Keratinocyte (primary cell): ENCODE measurements at places on chromosomes 2 and 18.
A peak's percentile ranks its signal among the peaks of the same experiment; 100 is the strongest.

DNA sequence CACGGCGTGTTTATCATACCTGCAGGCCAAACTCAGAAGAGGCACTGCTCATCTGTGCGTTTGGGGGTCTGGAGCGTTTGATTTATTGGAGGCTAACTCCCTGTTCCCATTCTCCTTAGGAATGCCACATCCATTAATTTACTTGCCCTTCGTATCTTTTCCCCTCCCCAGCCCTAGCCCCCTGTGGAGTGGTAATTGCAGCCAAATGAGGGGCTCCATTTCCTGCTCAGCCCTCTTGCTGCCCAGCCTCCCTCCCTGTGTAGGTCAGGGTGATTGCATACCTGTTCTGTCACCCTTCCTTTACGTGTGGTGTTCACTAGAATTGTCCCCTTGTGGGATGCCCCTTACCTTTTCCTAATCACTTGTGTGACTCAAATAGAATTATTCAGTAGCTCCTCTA is 120.4 kb downstream of the MAP3K20 start:
- DNase-seq: no peak

DNA sequence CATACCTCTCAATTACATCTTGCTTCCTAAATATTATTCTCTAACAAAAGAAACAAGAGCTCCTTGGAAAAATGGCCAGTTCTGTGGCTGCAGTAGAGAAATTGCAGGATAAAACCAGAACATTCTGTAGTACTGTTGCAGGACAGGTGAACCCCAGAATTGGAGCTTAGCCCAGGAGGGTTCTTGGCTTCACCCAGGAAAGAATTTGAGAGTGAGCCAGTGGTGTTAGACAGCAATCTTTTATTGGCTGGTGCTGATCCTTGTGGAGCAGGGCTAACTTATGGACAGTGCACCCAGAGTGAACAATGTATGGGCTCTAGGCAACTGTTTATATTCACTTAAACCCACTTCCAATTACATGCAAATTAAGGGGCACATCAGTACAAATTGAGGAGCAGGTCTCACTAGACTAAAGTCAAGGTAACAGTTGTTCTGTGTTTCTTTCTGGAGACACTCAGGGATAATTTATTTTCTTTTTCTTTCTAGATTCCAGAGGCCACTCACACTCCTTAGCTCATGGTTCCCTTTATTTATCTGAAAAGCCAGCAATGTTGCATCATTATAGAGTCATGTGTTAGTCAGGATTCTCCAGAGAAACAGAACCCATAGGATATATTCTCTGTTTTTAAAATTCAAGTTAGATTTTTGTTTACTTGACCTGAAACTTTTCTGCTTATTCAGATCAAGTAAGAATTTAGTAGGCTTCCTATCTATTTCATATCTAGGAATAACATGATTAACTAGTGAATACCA is 348.1 kb downstream of the CCDC85A start:
- no peak for DNase-seq

DNA sequence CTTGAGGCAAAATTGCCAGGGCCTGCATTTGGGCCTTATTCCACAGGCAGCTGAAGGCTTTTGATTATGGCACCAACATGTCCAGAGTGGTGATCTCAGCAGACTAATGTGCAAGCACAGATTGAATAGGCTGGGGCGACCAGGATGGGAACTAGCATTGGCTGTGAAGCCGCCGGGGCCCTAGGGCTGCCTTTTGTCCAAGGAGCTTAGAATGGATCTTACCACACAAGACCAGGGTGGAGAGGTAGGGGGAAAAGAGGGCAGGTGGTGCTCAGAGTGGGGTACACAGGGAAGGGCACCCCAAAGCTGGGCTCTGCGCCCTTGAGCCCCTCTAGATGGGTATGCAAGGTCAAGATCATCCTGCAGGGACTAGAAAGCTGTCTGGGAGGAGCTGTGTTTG is 23.1 kb downstream of the PSD4 start:
- no peak for DNase-seq

- DNase-seq: no peak
Measured at GRCh38 chr18:13280070-13280795, 61.7 kb downstream of the LDLRAD4 start.

DNA sequence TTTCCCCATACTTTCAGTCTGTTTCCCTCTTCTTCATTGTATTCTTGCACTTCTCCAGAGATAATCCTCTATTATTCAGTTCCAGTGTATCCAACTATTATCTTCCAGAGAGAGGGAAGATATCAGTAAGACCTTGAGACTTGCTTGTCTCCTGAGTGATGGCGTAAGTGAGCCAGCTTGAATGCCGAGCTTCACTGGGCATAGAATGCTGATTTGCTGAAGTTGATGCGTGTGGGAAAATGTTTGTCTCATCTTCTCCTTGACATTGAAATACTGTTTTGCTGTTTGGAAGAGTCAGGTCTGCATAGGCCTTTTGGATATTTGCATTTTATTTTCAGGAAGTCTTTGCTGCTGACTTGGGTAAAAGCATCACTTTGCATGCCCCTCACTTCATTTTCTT is 41.1 kb upstream of the MGAT5 start:
- DNase-seq: no peak

- no peak for DNase-seq
Measured at GRCh38 chr2:53750041-53750768, 17.4 kb upstream of the CHAC2 start.

GRCh38 chr2:218149848-218150440 is 16.8 kb downstream of the CXCR1 start:
- no peak for DNase-seq

GRCh38 chr18:64888956-64889355 is 740.1 kb upstream of the LINC00305 start:
- no peak for DNase-seq

DNA sequence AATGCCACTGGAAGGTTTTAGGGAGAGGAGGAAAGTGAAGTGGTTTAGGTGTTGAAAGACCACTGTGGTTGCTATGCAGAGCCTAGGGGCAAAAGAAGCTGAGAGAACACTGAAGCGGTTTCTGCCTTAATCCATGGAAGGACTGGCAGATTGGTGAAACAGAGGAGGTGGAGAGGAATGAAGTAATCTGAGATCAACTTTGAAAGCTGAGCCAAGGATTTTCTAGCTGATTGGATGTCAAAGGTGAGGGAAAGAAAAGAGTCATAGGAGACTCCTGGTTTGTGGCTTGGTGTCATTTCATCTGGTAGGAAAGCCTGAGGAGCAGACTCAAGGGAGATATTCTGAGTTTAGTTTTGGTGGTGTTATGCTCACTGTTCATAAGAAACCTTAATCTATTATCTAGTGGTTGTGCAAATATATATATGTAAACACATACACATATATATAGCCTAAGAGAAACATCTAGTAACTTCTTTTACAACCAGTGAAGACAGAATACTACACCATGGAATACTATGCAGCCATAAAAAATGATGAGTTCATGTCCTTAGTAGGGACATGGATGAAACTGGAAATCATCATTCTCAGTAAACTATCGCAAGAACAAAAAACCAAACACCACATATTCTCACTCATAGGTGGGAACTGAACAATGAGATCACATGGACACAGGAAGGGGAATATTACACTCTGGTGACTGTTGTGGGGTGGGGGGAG is 134.1 kb upstream of the CREB1 start:
- no peak for DNase-seq

- DNase-seq: no peak
Measured at GRCh38 chr2:42941633-42942176, 149.3 kb upstream of the HAAO start.

GRCh38 chr18:903701-904100 is 970 bp upstream of the ADCYAP1 start:
- peak; percentile 1 for DNase-seq

- DNase-seq: no peak
Measured at GRCh38 chr2:60319031-60319547, 234.4 kb downstream of the BCL11A start.

- DNase-seq: no peak
Measured at GRCh38 chr2:191325651-191326365, 80.6 kb downstream of the MYO1B start.

DNA sequence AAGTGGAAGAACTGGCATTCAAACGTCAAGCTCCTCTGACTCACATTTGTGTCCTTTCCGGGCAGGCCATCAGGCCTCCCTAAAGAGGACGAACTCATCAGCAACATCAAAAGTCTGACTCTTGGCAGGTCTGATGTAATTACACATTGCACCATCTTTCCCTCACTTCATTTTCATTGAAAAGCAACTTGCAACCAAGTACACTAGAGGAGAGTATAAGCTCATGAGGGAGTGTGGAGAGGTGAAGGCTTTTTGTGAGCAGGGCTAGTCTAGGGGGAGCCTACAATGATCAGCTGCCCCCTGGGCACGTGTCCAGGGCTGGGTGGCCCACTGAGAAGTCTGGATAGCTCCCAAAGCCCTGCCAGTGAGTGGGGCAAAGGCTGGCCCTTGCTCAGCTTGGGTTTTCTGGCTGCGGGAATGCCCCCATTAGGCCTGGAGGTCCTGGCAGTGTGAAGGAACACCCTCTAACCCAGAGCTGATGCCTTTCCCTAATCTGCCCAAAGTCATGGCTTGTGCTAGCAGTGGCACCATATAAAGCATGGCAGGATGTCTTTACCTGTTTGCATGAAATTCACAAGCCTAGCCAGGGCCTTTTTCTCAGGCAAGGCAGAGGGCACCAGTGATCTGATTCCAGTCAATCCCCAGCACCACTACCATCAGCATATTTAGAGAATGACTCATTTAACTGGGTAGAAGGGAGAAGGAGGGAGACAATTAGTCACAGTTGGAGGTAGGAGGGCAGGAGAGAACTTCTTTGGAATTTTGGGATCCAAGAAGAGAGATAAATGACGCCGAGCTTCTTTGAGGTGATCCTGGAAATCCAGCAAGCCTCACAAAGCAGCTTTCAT is 8.5 kb upstream of the DAW1 start:
- DNase-seq: peak; percentile 75

DNA sequence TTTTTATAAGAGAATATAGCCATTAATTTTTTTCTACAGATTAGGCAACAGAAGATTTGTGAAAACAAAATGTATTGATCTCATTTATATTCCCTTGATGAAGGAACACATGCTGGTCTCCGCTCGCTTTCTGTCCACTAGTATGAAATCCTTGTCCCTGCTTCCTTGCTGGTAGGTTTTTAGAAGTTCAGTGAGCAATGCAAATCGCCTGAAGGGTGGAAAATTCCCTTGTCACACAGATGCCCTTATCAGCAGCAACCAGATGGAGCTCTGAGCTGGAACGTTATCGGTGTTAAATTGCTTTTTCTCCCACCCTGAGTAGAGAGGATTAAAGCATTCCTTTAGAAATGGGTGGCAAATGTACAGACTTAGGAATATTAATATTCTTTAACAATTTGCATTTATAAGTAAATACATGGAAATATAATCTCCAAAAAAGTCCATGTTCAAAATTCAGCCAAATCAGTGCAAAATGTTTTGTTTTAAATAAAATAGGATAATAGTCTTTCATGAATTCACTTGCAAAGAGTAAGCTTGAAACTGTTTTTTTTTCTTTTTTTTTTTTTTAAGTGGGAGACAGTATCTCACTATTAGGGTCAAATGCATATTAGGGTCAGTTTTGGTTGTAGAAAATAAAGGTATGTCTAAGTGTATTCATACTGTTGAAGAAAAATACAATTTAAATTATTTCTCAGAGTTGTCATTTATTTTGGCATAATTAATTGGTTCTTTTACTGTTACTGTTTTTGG is 164.0 kb upstream of the MYO3B start:
- no peak for DNase-seq

DNA sequence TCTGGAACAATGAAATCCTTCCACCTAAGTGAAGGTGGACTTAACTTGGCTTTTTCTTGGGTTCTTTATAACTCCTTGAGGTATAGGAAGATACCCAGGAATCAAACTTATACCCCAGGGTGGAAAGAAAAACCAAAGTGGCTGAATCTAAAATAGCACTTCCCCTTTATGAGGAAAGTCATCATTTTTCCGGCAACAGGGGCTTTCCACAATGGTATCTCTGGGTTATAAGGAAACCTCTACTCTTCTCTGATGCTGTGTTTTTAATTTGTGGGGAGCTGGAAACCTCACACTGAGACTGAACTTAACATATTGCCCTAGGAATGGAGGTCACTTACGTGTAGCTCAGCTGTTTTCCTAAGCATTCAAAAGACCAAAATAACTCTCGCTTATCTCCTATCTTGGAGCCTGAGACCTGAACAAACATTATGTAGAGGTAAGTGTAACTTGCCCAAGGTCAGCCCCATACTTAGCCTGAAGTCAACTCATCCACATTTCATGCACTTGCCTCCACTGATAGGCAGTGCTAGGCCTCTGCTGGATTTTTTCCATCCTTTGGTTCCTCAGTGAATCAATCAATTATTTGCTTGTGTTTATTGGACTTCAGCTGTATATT is 117.9 kb downstream of the SETBP1 start:
- no peak for DNase-seq

DNA sequence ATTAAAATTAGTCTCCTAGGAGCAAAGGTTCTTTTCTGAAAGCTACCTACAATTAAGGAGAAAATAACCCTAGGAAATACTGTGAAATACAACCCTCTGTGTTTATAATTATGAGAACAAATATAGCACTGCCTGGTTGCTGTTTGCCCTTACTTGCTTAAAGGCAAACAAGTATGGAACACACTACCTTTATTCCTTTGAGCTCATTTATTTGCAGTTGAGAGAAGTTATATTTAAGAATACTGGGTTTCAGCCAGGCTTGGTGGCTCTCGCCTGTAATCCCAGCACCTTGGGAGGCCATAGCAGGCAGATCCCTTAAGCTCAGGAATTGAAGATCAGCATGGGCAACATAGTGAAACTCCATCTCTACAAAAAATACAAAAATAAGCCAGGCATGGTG is 23.1 kb upstream of the IAH1 start:
- DNase-seq: no peak

DNA sequence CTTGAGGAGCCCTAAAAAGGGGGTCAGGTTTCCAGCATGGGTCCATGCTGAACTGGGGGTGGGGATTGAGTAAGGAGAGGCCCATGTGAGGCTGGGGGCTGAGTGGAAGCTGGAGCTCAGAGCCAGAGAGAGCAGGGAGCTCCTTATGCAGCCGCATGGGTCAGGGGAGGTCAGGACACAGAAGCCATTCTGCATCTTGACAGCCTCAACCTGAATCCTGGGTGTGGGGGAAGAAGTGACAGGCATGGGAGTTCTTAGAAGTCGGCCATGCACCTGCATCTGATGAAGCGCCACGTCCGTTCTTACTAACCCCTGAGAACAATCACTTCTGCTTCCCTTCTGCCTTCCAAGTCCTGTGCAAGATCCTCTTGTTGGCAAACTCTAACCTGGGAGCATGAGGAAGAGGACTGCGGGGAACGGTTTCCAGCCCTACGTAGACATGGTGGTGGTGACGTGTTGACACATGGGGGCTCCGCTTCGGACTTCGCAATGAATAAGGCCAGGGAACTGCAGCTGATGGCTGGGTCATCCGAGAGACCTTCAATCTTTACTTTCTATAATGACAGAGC is 22.3 kb downstream of the GNLY start:
- no peak for DNase-seq

DNA sequence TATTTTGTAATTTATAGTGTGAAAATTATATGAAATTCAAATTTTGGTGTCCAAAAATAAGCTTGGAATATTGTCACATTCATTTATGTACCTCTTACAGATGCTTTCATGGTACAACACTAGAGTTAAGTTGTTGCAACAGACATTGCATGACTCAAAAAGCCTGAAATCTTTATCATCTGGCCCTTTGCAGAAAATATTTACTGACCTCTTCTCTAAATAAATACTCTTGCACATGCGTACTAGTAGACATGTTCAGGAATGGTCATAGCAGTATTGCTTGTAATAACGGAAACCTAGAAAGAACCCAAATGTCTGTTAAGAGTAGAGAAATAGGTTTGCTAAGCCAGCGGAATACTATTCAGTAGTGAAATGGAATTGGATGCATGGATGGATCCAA is 60.4 kb downstream of the GALNT1 start:
- no peak for DNase-seq
